HT-29 (cell line): ENCODE measurements at places on chromosomes 4 and X.
A peak's percentile ranks its signal among the peaks of the same experiment; 100 is the strongest.

- peak; percentile 89 for DNase-seq
Observed at GRCh38 chr4:40316782-40317635, 18.1 kb upstream of the CHRNA9 start.

DNA sequence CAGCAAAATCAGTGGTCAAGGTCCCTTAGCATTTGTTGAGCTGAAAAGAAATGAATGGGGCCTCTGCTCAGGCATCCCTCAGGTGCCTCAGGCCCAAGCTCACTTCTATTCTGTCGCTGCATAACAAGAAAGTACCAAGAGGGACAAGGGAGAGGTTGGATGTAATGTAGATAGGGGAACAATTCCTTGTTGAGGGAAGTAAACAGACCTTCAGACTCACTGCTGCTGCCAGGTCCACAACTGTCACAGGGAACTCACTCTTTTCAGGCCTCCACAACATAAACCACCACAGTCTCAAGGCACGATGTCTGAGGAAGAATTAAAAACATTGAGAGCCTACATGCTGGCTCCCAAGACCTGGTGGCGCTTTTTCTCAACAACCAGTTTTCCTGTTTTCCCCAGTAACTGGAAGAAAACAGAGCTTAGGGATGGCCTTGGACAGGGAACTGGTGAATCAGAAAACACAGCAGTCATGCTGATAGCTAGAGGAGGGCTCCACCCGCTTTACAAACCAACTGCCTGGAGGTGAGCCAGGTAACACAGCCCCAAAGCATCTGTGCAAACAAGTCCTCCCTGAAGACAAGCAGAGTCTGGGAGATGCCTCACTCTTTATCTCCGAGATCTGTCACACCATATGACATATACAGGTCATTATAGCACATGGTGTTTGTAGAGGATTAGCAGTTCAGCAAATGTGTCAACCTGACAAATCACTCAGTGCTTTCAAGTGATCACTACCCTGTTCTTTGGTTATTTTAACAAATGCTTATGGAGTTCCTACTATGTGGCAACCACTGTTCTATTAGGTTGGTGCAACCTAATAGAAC lies 14.3 kb upstream of the AWAT1 start:
- DNase-seq, result peak; percentile 77

- DNase-seq, result peak; percentile 28
Observed at GRCh38 chr4:150664935-150665334, 83.0 kb downstream of the MAB21L2 start.

DNA sequence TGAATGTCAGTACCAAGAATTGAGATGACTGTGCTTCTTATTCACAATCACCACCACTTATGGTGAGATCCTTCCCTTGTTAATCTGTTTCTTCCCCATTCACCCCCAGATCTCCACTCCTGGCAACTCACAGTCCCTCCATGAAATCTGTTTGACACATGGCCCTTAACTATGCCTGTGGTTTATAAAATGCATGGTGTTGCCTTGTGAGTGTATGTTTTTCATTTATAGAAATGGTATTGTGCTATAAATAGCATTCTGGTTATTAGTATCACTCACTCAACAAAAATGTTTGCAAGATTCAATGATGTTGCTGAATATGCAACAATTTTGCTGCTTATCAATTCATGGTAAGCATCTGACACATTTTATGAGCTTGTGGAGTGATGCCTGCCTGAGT lies 131.0 kb downstream of the PRKX start:
- no peak for DNase-seq

- DNase-seq, result no peak
Observed at GRCh38 chr4:23476515-23477090, 413.2 kb downstream of the PPARGC1A start.
